ENCODE measurements at places on chromosomes 3 and 15.

DNA sequence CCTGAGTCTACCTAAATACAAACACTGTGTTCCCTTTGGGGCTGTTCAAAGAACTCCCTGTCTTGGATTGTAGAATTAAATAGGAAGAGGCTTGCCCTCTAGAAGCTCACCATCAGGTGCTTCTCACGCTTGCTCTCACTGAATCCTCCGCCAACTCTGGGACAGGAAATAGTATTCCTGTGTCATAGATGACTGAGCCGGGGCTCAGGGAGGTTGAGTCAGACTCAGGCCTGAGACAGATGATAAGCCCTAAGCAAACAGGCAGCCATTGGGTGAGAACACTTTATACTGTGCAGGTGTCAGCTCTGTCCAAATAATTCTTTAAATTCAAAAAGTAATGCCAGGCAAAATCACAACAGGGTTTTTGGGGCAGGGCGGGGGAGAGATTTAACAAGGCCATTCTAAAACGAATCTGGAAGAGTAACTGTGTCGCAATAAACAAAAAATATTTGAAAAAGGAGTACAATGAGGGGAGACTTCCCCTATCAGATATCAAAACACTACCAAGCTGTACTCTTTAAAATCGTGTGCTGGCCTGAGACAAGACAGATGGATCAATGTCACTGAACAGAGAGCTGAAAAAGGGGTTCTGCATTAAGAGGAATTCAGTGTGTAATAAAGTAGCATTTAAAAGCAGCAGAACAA is 59.0 kb downstream of the EPHB3 start:
- no peak for DNase-seq

DNA sequence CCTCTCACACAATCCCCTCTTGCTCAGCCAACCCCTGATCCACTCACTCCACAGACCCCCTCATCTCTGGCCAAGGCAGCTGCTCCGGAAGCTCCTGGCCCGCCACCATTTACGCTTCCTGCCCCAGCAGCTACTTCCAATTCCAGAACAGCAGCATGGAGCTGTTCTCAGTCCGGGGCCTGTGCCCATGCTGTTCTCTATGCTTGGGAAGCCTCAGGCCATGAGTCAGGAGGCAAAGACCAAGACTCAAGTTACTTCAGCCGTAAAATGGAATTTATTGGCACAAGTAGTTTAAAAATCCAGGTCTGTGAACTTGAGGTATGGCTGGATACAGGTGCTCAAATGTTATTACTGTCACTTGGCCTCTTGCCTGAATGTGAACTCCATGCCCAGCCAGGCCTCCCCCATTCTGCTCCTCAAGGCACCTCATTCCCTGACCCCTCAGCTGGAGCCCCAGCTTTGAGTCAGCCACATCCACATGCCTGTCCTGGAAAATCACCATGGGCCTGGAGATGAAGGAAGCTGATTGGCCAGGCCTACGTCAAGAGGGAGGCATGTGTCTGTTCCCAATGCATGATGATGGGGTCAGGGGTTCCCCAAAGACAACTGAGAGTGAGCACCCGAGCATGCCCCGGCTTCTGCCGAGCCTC is 31.4 kb upstream of the CACNA2D2 start:
- DNase-seq = no peak

GRCh38 chr3:135731546-135731945 is 234.0 kb upstream of the PPP2R3A start:
- DNase-seq = no peak

DNA sequence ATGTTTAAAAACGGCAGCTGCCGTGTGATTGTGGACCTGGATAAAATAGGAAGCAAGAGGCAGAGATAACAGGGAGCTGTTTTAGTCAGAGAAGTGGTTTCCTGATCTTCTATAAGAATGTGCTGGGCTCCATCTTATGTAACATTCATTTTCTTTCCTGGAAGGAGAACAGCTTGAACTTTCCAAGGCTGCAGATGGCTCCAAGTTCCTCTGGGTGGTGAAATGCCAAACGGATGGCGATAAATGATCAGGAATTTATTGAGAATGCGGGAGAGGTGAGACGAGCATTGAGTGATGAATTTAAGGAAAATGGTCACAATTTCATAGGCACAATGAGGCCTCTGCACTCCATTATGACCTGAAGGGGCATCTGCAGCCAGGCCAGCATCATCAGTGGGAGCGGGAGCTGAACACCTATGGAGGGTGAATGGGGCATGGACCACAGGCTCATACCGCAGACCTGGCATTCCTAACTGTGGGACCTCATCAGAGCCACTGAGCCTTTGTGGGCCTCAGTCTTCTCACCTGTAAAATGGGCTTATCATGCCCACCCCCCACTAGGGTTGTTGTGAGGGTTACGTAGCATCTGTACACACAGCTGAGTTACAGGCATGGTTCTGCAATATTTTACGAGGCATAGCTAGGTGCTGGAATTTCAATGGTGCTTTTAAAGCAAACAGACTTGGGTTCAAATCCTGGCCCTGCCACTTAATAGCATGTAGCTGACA is 17.1 kb downstream of the MGLL start:
- no peak for DNase-seq

- DNase-seq = no peak
These were observed 48.9 kb upstream of the ACTL6A start for GRCh38 chr3:179513862-179514261.

DNA sequence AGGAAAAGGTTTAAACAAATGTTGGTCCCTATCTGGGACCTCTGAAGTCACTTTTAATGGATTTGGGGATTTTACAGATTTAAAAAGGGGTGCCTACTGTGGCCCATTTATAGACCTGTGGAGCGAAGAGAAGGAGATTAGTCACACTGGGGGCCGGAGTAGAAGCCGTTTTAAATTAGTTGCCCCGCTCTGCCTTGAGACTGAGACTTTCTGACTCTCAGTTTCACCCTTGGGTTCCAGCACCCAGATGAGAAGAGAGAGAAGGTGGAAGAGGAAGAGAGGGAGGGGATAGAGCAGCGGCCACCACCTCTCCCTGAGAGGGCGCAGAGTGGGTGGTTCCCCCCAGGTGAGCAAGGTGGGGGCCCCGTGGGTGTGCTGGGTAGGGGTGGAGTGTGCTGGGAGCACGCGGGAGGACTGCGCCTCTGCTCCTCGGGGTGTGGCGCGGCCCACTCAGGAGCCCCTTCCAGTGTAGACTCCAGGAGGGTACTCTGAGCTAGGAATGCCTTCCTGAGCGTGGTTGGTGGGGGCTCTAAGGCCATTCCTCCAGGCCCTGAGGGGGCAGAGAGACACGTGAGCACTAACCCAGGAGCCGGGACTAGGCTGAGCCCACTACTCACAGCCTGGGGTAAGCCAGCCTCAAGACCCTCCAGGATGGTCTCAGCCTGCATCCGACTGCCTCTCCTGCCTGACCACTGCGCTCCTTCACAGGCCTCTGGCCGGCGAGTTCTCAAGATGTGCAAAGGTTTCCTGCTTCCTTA is 32.6 kb upstream of the RAB6B start:
- no peak for DNase-seq

- no peak for DNase-seq
These were observed 1.3 kb upstream of the TRIM59 start for GRCh38 chr3:160450846-160451245.

- DNase-seq = no peak
These were observed 76.0 kb upstream of the HACD2 start for GRCh38 chr3:123660900-123661299.

DNA sequence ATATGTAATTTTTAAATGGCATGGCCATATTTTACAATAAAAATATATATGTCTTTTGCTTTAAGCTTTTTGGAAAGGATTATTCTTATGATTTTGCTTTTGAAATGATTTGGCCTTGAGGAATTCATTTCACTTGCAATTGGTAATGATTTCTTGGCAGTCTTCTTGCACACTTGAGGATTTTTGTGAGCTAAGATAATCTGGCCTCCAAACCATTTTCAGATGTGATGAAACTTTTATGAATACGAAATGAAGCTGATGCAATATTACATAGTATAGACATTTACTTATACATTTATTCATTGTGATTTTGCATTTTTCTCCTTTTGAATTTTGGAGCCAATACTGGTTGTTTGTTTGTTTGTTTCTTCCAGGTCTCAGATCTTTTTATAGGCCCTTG is 6.4 kb upstream of the SH2D7 start:
- DNase-seq = no peak

- DNase-seq = no peak
These were observed 13.9 kb downstream of the TMEM45A start for GRCh38 chr3:100506355-100506754.

DNA sequence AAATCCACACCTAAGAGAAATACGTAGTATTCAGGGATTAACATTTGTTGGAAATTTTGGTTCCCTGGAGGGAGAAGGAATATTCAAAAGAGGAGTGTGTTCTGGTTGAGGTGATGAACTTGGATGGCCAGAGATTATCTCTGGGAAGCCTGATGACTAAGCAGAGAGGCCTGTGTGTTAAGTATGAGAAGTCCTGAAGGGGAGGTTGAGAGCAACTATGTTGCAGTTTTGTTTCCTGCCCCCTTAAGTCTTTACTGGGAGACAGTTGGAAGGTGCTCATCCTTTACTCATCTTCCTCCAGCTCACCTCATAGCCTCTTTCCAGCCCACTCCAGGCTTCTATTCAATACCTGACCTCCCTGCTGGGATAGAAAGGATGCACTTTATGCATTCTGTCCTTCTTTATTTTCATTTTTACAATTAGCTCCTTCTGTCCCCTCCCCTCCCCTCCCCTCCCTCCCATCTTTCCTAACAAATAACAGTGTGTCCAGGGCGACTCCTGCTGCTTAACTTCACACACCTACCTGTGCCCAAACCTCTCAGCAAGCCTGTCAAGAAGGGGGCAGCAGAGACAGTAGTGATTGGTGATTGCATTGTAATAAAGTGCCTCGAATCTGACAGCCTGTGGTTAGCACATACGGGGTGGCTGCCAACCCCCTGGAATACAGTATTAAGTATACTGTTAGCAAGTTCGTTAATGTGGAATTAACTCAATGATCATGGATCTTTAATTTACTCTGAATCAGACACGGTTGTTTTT is 11.9 kb downstream of the RAP2B start:
- DNase-seq = peak; percentile 39

DNA sequence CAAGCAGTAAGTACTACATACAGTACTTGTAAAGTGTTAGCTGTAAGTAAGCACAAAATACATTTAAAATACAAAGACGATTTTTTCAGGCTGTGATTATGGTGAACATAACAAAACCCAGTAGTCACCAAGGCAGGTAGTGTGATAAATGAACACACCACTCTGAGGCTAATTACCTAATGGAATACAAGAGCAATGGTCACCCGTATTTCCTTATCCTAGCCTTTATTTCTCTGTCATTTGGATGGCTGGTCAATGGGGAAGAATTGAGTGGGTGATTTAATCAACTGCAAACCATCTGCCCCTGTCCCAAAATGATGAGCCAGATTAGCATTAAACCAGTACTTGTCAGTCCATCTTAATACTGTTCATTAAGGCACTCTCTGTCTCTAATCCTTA is 89.2 kb upstream of the CGNL1 start:
- no peak for DNase-seq

All from HepG2 (cell line).